ENCODE measurements at places on chromosomes 6 and 20.

- DNase-seq: no peak
These were observed 39.1 kb downstream of the VGLL2 start for GRCh38 chr6:117304446-117304845.

GRCh38 chr6:143064951-143065683 lies 4.4 kb downstream of the AIG1 start:
- DNase-seq: no peak

DNA sequence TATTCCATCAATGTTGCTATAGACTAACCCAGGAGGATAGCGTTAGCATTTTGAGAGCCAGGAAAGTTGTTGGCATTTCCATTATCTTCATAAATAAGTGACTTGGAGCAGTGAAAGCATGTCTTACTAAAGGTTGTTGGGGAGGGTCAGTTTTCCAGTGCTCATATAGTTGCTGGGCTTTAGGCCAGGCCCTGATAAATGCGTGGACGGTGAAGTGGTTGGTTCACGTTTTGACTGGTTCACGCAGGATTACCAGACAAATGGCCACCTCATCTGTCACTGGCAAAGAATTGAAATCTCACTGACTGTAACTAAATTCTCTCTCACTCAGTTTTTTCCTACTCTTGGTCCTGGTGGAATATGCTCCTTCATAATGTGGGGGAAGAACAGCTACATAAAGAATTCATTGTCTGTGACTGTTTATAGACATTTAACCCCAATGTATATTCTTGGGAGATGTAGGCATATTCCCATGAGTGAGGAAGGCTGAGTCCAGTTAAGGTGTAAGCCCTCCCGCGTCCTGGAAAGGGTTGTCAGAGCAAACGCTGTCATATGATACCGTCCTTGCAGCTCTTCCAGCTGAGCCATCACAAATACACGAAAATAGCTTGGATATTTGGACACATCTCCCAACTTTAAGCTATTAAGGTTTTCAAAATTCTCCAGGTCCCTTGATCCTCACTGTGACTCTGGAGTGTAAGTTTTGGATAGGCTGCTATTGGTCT lies 27.8 kb downstream of the LRRC1 start:
- no peak for DNase-seq

GRCh38 chr20:2281563-2281962 lies 14.2 kb upstream of the TGM3 start:
- DNase-seq: no peak

DNA sequence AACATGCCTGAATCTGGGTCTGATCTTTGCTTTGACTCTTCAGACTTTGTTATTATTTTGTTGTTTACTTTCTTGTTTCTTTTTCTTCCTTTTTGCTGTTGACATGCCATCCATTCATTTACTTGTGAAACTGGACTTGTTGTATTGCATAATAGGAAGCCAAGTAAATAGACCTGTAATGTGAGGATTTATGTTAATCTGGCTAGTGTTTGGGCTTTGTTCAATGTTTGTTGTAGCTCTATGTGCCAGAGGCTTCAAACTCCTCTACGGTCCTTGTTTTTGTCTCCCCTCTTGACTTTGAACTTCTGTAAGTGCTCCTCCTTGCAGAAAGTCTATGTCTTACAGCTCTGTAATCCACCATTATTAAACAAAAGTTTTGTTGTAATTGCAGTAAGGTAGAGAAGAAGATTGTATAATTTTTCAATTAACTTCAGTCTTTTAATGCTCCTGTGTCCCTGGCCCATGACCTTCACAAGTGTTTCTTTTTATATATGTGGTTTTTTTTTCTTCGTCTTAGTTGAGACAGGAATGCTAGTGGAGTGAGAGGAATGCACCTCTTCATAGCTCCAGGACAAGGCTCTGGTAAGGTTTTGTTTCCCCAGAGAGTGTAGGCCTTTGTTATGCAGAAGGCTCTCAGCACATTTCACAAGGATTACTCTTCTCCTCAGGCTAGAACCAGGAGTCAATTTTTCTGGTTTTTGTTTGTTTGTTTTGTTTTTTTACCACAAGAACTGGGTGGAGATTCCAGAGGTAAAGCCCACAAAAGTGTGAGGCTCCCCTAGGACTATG lies 1061.8 kb upstream of the CITED2 start:
- DNase-seq: no peak

DNA sequence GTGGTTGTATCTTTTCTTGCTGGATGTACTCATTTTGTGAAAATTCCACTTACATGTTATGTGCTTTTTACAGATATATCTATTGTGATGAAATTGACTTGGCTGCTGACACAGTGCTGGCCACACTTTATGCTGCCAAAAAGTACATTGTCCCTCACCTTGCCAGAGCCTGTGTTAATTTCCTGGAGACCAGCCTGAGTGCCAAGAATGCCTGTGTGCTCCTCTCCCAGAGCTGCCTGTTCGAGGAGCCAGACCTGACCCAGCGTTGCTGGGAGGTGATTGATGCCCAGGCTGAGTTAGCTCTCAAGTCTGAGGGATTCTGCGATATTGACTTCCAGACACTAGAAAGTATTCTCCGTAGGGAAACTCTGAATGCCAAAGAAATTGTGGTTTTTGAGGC lies 4.9 kb downstream of the BTBD3 start:
- DNase-seq: no peak

- DNase-seq: no peak
These were observed 6.0 kb downstream of the TMC2 start for GRCh38 chr20:2542361-2542760.

- DNase-seq: no peak
These were observed 689.3 kb downstream of the HACE1 start for GRCh38 chr6:104170401-104170800.

GRCh38 chr20:1894951-1895673 lies at the start of gene SIRPA:
Gene SIRPA, plus strand, starts transcription at chr20:1895407. Its CDS starts 41 bp downstream, at chr20:1895448.
- peak; percentile 84 for DNase-seq

DNA sequence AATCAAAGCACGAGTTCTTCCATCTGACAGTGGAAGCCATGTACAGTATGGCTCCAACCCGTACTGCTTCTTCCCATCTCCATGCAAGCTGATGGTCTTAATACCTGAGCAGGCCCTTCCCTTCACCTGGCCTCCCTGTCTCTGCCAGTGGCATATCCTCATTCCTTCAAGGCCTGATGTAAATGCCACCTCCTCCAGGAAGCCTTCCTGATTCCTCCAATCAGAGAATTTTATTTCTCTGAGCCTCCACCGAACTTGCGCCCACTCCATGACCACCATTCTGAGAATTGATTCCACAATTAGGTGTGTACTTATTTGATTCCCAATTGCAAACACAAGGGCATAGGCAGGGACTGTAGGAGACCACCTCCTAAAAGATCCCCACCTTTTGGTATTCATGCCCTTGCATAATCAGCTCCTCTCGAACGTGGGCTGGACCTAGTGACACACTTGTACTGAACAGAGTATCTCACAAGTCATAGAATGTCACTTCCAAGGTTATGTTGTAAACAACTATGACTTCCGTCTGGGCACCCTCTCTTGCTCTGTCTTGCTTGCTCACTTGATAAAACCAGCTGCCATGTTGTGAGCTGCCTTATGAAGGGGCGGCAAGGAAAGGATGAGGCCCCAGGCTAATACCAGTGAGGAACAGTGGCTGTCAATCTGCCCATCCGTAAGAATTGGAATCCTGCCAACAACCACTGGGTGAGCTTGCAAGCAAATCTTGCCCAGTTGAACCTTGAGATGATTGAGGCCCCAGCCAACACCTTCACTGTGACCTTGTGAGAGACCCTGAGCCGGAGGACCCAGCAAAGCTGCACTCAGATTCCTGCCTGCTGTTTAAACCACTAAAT lies 38.8 kb downstream of the CPNE5 start:
- no peak for DNase-seq

GRCh38 chr6:33167374-33168283 lies 24.6 kb downstream of the COL11A2 start:
- no peak for DNase-seq

DNA sequence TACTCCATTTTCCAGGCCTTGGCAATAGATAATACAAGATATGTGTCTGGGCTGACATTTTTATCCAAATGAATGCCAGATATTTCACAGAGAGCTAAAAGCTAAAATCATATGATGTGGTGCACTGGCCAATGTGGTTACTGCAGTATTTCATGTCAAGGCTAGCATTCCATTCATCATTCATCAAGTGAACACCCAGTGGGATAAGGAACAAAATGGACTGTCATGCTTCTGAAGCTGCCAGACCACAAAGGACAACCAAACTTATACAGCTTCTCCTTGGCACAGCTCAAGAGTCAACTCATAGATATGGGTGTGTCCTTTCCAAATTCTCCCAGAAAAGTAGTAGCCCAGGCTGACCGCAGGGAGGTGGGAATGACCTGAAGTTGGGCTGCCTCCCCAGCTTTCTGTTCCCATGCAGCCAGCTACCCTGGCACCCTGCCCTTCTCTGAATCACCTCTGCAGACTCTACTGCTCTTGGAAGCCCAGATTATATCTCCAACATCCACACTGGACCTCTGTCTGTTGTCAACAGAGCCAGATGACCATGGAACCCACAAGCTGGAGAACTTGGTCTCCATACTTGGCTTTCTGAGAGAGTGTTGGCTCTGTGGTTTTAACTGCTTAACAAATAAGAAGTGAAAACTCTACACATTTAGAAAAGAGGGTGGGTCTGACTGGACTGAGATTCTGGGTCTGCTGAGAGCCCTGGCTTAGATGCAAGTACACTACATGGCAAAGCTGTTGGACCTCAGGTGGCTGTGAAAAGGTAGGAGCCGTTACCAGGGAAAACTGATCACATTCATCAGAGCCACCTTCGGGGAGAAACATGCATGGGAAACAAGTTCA lies 122.8 kb downstream of the ALDH8A1 start:
- peak; percentile 65 for DNase-seq

DNA sequence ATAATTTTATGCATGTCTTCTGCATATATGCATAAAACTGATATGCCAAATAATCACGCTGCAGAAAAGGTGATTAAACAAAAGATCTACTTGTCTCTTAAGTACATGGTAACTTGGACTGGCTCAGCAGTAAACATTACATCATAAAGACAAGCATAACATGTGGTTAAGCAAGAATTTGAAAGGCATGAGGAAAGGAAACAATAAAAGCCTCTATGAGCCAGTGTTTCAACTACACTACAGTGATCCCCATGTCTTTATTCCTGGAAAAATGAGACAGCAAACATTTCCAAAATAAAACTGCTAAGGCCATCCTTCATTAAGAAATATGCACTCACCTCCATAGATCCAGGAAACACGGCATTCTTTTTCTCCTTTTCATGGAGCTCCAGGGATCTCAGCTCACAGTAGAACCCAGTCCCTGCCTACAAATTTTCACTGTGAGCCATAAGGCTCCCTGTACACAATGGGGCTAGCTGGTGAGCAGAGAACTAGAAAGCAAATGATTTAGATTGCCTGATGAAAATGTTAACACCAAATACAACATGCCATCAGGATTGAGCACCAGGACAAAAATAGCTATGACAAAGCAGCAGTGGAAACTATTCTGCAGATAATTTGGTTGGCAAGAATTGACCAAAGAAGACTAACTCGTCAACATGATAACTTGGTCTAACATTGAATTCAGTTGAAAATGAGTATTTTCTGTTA lies 156.1 kb downstream of the COL21A1 start:
- DNase-seq: no peak

- no peak for DNase-seq
These were observed 85.2 kb downstream of the RAMACL start for GRCh38 chr6:166501246-166501645.

- DNase-seq: peak; percentile 65
These were observed 68.1 kb downstream of the HFE start for GRCh38 chr6:26155061-26155930.

DNA sequence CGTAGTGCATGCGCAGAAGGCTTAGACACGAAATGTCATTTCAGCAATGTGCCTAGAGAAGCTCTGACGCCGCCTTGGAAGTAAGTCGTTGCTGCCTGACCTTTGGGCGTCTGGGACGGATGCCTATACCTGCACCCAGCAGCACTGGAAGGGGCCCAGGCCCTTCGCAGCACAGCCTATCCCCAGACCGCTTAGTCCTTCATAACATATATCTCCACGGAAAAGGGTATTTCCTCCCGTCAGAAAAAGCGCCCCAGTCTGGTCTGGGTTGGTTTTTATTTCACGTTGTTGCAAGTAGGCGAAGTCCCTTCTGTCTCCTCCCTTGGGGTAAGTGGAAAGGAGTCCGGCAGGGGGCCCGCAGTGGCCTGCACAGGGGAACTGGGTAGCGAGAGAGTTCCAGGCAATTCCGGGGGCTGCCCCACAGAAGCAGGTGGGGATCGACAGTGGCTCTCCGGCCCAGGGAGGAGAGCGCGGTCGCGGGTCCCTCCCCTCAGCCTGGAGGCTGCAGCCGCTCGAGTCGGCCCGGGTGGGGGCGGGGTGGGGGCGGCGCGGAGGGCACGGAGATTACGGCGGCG lies 559 bp upstream of the EYA4 start:
- no peak for DNase-seq

DNA sequence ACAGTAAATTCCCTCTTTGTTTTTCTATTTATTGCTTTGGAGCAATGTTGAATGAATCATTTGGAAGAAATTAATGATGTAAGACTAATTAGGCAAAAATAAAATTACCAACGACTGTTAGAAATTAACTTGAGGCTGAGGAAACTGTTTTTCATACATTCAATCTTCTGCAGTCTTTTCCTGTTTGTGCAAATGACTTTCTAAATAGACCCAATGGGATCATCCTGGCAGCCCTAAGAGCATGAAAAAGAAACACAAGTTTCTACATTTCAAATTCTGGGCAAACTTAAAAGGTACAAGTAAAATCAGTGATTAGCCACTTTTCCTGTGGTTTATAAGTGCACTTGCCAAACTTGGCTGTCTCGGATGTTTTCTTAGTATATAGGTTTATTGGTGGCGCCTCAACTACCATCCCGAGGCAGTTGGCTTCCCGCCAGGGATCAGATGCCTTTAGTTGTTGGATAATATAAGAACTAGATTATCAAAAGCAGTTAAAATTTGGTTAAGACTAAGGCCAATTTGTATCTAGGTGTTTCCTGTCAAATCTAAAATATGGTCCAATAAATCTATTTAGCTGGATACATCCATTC lies 181.2 kb downstream of the ISM1 start:
- no peak for DNase-seq

DNA sequence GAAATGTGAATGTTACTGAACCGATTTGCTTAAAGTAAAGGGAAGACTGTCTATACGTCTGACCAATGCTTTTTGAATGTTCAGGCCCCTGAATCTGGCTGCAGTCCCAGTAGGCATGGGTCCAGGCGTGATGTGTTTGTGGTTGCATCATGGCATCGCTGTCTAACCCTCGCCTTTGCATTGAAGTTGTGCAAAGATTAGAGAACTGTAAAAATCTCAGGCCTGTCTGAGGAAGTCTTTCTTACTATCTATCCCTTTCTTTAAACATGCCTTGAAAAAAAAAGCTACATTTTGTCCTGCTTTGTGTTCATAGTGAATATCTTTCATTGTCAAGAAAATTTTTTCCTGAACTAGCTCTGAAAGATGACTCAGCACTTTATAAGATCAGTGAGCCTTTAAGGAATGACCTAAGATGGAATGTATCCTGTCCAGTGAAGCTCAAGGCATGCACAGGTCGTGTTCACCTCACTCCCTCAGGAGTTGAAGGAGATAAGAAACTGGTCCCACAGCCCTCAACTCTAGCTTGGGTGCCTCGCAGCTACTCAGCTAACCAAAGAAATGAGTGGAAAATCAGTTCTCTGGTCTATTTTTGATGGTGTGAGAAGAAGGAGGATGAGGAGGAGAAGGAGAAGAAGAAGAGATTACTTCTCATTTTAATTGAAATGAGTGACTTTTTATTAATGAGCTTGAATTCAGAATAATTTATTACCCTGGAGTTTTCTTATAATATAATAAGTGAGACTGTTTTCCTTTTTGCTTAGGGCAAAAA lies 48.6 kb downstream of the TPD52L1 start:
- peak; percentile 58 for DNase-seq

All from ovary (tissue), 10 donors.